ENCODE measurements at places on chromosomes 7 and 10.

DNA sequence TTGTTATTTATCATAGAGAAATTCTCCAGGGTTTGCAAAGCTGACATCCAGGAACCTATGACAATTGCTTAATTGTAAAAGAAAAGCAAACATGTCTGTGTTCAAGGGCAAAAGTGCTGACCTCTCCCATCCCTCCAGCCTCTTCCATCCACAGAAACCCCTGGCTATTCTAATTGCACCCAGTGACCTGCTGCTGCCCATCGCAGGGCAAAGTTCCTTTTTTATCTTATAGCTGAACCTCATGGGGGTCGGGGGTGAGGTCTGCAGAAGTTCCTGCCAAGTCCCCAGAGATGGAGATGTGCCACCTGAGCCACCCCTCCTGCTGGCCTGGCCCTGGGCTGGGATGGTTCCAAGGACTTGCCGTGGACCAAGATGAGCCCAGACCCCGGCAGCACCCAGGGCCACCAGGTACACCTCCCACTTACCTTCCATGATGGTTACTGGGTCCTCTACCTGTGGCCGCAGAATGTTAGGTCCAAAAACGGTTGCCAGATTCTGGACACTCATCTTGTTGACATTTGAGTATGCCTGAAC lies 146.5 kb downstream of the MAPK8 start:
- DNase-seq, result no peak

GRCh38 chr10:132162021-132162531 lies 24.7 kb upstream of the DPYSL4 start:
- DNase-seq, result no peak

- DNase-seq, result no peak
Observed at GRCh38 chr7:130971297-130971696, 237.3 kb upstream of the KLF14 start.

DNA sequence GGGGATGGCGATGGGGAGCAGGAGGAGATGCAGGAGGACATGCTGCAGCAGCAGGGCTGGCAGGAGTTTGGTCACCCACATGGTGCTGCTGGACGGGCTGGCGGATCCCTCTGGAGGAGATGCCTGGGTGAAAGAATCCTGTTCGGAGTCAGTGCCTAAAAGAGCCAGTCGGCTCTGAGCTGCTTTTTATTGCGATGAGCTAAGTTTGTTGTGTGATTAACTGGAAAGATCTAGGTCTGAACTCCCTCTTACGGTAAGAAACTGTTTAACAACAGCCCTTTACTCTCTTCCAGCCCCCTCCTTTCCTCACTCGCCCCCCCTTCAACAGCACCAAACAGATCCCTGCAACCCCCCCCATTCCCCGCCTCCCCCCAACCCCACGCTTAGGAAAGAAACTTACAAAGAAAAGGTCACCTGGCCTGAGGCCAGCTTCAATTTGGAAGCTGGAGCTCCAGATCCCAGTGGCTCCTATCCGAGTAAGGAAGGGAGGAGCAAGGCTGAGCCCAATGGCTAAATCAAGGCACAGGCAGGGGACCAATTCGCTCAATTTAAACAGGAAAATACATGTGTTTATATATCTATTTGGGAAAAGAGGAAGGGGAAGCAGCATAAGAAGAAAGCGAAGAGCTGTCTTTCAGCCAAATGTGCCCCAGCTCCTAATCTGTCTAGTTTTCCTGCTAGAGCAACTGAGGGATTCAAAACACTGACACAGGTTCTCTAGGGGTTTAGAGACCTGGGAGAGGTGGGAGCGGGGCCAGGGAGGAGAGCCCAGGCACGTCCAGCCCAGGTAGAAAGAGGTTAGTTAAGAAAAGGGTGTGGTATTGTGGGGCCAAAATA lies at the start of gene HGF:
HGF (minus strand) TSS at position 157 of the 837 bp plus-strand sequence; CDS start at position 81, 76 bp downstream.
- no peak for DNase-seq
